Hippocampal formation (tissue), 2 donors: ENCODE measurements at places on chromosomes 7 and 10.

- no peak for DNase-seq
Measured at GRCh38 chr7:131072505-131073091, 255.1 kb upstream of the MKLN1 start.

GRCh38 chr10:75956624-75957023 is 525.2 kb downstream of the LRMDA start:
- DNase-seq, result no peak

DNA sequence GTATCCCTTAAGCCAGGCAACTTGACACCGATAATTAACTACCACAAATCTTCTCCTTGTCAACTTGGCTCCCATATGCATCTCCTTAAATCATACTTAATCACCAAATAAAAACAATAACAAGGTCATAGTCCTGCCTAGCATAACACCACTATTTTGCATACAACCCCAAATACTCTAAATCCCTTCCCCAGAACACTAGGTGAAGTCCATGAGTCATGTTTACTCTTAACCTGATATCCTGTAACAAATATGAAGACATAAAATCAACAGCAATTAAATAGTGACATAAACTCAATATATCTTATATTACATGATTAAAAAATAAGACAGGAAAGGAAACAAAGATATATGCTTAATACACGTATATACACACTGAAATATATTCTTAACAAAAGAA is 362.0 kb downstream of the ETV1 start:
- DNase-seq, result no peak

GRCh38 chr7:130987092-130987491 is 253.1 kb upstream of the KLF14 start:
- no peak for DNase-seq

DNA sequence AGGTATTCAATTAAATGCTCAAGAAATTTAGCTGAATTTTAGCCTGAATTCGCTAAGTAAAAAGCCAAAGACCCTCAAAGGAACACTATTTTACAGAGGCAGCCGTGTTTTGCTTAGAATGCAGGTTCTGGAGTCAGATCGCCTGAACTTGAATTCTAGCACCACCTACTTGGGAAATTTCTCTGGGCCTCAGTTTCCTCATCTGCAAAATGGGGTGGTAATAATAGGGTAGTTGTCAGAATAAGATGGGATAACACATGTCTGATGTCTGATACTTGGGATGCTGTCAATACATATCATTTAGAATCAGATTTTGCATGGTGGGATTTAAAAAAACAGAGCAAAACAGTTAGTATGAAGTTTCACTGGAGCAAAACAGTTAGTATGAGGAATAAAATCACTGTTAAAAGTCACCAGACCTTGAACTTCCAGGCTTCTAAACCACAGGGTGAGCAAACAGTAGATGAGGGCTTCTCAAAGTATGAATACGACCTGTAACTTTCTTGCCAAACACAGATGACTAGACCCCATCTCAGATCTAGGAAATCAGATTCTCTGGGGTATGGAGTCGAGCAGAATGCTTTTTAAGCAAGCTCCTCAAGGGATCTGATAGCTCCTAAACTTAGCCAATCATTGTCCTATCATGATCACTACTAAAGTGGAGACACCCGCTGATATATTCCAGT is 75.4 kb downstream of the ATXN7L1 start:
- no peak for DNase-seq

GRCh38 chr10:70757856-70758255 is 27.3 kb downstream of the TBATA start:
- no peak for DNase-seq

GRCh38 chr7:146544748-146545147 is 428.1 kb downstream of the CNTNAP2 start:
- no peak for DNase-seq

DNA sequence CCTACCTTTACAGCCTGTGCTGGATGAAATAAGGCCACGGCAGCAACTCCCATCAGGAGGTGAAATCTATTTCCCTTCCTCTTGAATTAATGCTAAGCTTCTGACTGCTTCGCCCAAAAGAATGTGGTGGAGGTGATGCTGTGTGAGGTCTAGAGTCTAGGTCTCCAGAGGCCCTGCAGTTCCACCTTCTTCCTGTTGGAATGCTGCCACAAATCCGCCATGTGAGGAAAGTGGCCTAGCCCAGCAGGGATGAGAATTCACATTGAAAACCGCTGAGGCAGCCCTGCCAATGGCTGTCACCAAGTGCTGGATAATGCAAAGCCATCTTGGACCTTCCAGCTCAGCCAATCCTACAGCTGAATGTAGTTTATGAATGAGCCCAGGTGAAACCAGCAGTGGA is 28.0 kb downstream of the RHOBTB1 start:
- DNase-seq, result no peak

GRCh38 chr7:30434140-30434799 is 44.3 kb downstream of the NOD1 start:
- no peak for DNase-seq

DNA sequence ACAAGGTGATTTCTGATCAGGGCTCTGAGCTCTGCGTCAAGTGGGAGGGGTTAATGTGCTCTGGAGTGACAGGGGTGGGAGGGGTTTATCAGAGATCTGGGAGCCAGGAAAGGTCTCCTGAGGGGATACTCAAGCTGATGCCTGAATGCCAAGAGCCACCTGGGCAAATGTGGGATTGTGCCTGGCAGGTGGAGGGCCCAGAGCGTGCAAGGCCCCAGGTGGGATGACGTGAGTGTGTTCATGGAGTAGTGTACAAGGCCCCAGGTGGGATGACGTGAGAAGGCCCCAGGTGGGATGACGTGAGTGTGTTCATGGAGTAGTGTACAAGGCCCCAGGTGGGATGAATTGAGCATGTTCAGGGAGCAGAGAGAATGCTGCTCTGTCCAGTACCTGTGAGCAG is 610.3 kb downstream of the PTPRN2 start:
- DNase-seq, result no peak

- DNase-seq, result no peak
Measured at GRCh38 chr10:12214093-12214492, 18.1 kb downstream of the CDC123 start.

DNA sequence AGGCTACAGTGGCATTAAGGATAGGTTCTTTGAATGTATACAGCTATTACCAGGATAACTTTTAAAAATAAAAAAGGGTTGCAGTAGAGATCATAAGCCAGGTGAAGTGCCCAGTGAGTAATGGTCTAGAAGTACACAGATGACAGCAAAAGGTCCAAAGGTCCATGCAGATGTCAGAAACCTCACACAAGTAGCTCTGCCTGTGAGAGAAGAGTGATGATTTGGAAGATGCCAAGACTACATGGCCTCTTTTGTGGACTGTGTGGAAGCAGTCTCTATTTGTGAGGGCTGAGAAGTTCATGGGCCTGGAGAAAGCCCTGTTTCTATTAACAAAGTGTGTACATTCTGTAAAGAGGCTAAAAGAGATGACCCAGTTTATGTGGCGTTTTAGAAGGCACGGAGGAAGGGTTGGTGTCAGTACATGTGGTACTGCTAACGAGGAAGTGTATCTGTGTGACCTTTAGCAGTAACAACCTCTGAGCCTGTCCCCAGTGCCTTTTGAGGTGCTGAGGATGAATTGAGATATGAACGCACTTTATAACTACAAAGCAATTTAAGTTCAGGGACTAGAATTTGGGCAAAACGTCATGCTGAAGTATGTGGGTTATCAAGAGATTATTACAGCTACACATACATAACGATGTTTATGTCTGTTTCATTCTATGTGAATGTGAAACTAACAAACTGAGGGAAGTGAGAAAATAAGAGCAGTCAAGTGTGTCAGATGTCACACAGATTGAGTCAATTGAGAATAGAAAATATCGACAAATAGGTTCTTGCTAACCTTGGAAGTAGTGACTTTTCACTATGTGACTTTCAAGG is 7.6 kb downstream of the CYCS start:
- DNase-seq, result no peak

DNA sequence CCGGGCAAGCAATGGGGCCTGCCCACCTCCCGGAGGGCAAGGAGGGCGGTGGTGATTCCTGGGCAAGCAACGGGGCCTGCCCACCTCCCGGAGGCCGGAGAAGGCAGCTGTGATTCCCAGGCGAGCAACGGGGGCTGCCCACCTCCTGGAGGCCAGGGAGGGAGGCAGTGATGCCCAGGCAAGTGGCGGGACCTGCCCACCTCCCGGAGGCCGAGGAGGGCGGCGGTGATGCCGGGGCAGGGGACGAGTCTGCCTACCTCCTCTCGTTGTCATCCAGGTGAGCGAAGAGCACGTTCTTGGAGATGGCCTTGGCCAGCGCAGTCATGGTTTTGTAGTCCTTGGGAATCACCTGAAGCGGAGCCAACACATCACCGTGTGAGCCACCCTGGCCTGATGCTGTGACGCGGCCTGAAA is 49.5 kb upstream of the DNAAF5 start:
- DNase-seq, result no peak

GRCh38 chr7:30531286-30531685 is 26.7 kb upstream of the GGCT start:
- DNase-seq, result no peak

GRCh38 chr7:37247861-37248260 is 200.8 kb downstream of the ELMO1 start:
- DNase-seq, result peak; percentile 10
